ENCODE measurements at places on chromosomes 6 and 20.

DNA sequence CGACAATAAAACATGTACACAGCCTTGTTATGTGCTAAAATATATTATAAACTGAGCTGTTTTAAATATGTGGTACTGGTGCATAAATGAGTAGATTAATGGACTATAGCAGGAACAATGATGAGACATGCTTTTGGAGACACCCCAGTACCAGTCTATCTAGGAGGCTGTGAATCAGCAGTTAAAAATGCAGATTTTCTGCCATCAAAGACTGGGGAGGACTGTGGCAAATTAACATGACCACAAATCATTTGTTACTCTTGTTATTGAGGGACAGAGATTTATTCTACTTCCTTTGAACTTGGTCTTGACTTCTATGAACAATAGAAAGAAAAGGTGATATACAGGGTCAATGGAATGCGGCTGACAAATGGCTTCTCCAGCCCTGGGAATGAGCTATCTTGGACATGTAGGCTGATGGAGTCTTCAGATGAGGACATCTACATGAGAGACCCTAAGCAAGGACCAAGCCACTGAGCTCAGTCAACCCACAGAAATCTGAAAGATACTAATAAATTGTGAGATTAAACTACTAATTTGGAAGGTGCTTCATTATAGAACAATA, 551.7 kb upstream of the GJE1 start:
- DNase-seq, result no peak

GRCh38 chr6:44012078-44012493, 115.2 kb downstream of the MRPL14 start:
- no peak for DNase-seq

- no peak for DNase-seq
These were observed 77.7 kb downstream of the GRM1 start for GRCh38 chr6:146106532-146106931.

- no peak for DNase-seq
These were observed 234.7 kb downstream of the RNGTT start for GRCh38 chr6:88728756-88729155.

DNA sequence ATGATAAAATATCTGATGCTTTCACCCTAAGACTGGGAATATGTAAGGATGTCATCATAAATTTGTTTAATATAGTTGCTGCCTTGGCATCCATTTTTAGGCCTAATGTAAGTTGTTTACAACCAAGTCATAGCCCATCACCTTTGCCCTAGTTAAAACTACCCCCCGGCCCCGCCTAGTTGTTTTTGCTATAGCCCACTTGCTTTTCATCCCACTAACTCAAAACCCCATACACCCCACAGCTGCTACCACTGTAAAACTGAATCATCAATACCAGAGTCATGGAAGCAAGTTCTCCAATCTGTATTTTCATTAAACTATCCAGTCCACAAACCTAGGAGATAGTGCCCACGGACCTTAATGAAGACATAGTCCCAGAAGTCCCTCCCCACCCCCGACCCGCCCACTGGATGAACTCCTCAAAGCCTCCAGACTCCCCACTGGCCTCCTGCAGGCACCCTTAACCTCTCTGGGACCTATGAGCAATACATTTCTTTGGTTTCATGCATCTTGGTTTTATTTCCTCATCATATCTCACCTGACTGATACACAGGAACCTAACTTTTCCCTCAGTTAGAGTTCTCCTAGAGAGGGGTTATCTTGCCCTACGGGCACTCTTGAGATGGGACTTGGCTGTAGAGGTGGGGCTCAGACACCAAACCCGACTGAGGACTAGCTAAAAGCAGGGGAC, 12.5 kb upstream of the ZDHHC14 start:
- no peak for DNase-seq

- no peak for DNase-seq
These were observed 325.2 kb upstream of the NT5E start for GRCh38 chr6:85124472-85125354.

- DNase-seq, result no peak
These were observed 11.6 kb upstream of the ITPR3 start for GRCh38 chr6:33609528-33609927.

DNA sequence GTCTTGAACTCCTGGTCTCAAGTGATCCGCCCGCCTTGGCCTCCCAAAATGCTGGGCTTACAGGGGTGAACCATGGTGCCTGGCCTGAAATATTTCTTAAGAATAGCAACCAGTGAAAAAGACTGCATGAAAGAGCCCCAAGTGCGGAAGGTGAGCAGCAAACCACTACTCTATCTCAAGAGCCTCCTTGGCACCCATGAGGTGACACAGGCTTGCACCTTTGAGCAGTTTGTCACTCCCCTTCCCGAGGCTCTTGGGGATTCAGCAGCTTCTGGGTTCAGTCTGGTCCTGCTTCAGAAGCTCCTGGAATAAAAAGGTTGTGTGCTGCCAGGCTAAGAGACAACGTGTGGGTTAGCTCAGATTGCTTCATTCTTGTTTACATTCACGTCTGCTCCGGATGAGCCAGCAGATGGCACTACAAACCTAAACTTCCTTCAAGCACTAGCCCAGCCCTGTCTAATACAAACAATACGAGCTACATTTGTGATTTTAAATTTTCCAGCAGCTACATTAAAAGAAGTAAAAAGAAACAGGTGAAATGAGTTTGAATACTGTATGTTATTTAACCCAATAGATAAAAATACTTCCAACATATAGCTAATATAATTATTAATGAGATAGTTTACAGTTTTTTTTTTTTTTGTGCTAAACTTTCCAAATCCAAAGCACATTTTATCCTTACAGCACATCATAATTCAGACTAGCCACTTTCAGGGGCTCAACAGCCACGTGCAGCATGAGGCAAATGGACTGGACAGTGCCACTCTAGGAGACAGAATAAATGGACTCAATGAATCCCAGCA, 46.2 kb downstream of the GJA10 start:
- peak; percentile 50 for DNase-seq

GRCh38 chr6:135504734-135505133, 7.2 kb upstream of the AHI1 start:
- DNase-seq, result no peak

- no peak for DNase-seq
These were observed 44.8 kb downstream of the AKAP12 start for GRCh38 chr6:151284548-151285017.

- DNase-seq, result no peak
These were observed 50.0 kb upstream of the SUPT3H start for GRCh38 chr6:45427726-45428125.

Data from NCI-H1092 (cell line).